ENCODE measurements at places on chromosomes 6 and 20.

- no peak for DNase-seq
These were observed 73.8 kb upstream of the CD2AP start for GRCh38 chr6:47403801-47404200.

GRCh38 chr6:21871831-21872230 is 278.3 kb downstream of the SOX4 start:
- DNase-seq: no peak

GRCh38 chr6:44868910-44869309 is 459.2 kb upstream of the RUNX2 start:
- DNase-seq: no peak

DNA sequence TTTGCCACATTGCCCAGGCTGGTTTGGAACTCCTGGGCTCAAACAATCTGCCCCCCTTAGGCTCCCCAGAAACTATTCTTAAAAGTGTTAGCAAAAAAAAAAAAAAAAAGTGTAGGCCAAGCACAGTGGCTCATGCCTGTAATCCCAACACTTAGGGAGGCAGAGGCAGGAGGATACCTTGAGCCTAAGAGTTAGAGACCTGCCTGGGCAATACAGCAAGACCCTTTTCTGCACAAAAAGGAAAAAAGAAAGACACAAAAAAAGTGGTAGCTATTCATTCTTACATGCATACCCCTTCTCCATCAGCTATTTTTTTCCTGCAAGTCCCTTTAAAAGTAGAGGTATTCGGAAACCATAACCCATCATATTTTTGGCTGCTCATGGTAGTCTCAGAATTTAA is 3.2 kb upstream of the SRPK1 start:
- no peak for DNase-seq

DNA sequence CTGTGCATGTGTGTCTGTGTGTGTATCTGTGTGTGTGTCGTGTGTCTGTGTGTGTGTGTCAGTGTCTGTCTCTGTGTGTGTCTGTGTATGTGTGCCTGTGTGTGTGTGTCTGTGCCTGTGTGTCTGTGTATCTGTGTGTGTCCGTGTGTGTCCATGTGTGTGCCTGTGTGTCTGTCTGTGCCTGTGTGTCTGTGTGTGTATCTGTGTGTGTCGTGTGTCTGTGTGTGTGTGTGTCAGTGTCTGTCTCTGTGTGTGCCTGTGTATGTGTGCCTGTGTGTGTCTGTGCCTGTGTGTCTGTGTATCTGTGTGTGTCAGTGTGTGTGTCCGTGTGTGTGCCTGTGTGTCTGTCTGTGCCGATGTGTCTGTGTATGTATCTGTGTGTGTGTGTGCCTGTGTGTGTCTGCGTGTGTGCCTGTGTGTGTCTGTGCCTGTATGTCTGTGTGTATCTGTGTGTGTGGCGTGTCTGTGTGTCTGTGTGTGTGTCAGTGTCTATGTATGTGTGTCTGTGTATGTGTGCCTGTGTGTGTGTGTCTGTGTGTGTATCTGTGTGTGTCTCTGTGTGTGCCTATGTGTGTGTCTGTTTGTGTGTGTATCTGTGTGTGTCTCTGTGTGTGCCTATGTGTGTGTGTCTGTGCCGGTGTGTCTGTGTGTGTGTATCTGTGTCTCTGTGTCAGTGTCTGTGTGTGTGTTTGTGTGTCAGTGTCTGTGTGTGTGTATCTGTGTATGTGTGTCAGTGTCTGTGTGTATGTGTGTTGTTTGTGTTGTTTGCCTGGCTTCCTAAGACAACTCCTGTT is 11.6 kb downstream of the SNPH start:
- DNase-seq: no peak

GRCh38 chr6:160362556-160362955 is 14.4 kb downstream of the SLC22A3 start:
- no peak for DNase-seq
